ENCODE measurements at places on chromosomes 7 and 10. TPM values are rescaled to one million over a fixed set of nuclear protein-coding genes. Genes with fewer than 3 reads are reported as not detected.

Gene OR13A1
- not detected for total RNA-seq

Gene CNPY1
- total RNA-seq, result not detected

Gene NANOS1
- 0.68 TPM for total RNA-seq

Gene BAMBI
- 24.3 TPM for total RNA-seq

Gene AVPI1
- 48.2 TPM for total RNA-seq

Gene BTBD16
- total RNA-seq, result 0.07 TPM

Gene GLUD1
- total RNA-seq, result 129 TPM

Gene TMEM140
- 1.8 TPM for total RNA-seq

Gene BCL7B
- 20.6 TPM for total RNA-seq

Gene TMEM213
- not detected for total RNA-seq

Gene FAM131B
- 0.34 TPM for total RNA-seq

Gene BHLHA15
- total RNA-seq, result 9.9 TPM

Gene TMEM176B
- total RNA-seq, result not detected

Gene PRKG1
- total RNA-seq, result 1.0 TPM

Gene CALHM3
- total RNA-seq, result not detected

Gene STOX1
- total RNA-seq, result under 0.01 TPM

Gene HYAL4
- 0.14 TPM for total RNA-seq

Gene SMIM30
- 56.2 TPM for total RNA-seq

Gene CPA5
- total RNA-seq, result not detected

Data from nasal cavity respiratory epithelium epithelial cell of viscerocranial mucosa (primary cell).